GM12864 (cell line): ENCODE measurements at places on chromosomes 7 and 10.

- no peak for DNase-seq
Observed at GRCh38 chr7:156178214-156178613, 366.0 kb upstream of the SHH start.

DNA sequence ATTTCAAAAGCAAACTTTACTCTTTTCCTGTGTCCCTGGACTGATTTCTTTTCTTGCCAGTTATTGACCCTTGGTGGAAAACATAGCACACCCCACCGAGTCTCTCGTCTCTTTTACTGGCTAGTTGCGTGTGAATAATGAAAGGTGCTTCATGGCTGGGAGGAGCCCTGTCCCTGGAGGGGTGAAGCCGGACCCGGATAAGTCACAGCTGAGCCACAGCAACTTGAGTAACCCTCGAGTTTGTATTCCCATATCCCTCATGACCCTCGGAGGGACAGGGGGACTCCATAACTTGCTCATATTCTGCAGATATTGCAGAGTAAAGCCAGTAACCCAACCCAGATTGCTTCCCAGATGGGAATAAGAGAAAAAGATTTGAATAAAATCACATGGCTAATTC is 147.5 kb upstream of the FRMD4A start:
- DNase-seq = no peak

DNA sequence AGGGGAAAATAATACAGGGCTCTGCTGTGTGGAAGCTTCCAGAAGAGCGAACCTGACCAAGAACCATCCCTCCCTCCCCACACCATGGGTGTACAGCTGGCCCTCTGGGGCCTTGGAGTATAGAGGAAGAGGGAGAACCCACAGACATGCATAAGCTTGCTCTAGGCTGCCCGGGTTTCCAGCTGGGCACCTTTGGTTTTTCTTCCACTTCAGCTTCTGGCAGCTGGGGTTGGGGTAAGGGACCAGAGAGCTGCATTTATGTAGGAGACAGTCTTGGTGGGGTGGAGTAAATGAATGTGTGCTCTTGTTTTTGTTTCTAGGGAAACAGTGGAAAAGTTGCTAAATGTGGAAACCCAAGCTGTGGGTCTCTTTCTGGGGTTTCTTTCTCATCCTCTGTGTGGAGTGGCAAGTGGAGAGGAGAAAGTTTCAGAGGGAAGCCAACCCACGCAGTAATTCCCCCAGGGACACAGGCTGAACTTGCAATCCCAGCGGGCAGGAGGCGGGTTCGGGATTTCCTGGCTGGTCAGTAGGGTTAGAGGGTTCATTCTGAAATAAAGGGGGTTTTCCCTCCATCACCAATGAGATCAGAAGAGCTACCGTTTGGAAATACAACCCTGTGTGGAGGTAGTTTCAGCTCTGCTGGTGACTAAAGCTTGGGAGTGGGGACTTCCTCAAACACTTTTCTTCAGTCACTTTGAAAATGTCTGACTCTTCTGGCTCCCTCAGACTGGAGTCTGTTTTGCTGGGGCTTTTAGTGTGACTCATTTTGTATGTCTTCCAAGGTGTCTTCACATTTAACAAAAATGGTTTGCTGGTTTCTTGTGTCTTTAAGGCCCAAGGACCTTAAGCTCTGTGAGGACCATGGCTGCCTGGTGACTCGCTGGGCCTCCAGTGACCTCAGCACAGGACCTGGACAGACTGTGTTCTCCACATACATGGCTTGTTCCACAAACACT is 22.2 kb upstream of the SRGN start:
- DNase-seq = no peak

DNA sequence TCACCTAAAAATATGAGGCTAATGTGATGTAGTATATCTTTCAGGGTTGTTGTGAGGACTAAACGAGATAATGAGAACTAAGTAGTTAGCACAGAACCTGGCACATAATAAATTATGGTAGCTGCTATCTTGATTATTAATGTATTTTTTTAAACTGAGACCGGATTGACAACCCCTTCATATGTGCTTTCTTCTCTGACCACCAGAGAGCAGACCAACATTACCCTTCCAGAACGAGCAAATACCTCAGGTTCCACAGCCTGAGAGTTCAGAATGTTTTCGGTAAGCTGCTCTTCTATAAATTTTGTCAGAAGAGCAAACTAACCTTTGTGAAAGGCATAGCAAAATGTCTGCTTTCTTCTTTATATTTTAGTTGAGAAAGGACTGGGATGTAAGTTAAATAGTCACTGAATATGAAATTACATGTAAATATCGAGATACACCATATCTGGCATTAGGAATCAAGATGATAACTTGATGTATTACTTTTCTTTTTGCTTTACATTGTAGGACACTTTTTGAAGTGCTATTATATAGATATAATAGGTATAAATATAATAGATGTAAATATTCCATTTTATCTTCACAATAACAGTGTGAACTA is 13.6 kb upstream of the BPGM start:
- no peak for DNase-seq

DNA sequence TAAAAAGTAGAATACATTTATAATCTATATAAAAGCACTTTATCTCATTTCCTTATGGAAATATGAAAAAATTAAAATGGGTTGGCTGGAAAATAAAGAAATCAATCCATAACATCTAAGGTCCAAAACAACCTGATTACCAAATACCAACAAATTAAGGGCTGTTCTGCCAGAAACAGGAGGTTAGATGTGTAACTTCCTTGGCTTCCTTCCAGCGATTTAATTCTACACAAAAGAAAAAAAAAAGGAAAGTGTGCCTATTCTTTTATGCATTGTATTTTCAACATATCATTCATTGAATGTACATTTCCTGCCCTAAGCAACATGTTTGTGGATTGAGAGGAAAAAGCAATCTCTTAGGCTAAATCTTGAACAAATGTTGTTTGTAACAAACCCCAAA is 36.2 kb upstream of the USP6NL start:
- DNase-seq = no peak

DNA sequence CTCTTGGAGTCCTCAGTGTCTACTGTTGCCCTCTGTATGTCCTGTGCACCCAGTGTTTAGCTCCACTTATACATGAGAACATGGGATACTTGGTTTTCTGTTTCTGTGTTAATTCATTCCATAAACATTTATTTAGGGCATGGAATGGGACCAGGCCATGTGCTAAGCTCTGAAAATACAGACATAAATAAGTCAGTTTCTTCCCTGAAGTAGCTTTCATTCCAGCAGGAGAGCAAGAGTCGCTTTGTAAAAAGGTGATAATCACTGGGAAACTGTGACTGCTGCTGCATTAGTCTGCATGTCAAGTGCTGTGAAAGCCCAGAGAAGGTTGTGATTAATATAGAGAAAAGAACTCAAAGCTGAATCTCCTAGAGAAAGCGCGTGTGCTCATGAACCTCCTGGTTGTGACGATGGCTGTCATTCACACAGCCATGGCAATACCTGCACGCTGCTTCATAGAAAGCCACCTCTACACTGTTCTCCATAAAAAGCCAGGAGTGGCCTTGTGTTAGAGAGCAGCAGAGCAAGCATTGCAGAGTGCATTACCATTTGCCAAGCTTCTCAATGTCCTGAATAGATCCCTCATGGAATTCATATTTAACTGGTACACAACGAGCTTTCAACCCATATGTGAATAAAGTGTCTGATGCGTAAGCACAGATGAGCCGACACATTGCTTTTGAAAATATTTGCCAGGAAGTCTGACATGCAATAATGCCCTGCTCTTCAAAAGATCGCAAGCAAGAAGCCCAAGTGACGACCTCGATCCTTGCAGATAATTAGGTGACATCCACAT is 30.6 kb upstream of the PITRM1 start:
- DNase-seq = no peak

GRCh38 chr7:90383861-90384260 is 19.4 kb upstream of the CLDN12 start:
- no peak for DNase-seq

DNA sequence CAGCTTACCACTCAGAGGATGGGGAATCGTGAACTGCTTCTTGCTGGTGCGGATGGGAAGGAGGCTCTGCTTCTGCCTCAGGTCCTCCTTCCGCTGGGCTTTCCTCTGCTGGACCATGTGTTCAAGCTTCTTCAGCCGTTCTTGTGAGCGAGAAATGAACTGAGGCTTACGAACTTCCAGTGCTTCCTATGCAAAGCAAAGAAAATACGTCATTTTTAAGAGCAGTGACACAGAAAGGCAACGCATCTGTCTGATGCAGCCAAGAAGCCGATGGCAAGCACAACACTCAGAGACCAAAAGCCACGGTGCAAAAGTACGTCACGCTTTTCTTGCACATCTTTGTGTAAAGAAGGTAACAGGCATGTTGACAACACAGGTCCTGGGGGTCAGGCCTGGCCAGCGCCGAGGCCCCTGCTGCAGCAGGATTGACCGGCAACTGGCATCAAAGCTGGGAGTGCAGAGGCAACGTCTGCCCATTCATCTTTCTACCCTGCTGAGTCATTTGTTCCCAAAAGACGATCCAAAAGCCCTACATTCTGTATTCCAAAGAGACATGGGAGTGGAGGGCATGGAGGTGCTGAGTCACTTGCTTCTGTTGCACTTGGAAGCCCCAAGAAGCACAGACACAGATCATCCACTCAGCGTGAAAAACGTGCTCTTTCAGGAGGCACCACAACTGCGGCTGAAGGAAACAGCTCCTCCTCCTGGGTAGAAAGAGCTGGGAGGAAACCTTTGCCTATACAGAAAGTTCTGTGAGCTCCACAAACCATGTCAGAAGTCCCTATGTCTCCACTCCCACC is 71.0 kb upstream of the ADAM12 start:
- DNase-seq = no peak

DNA sequence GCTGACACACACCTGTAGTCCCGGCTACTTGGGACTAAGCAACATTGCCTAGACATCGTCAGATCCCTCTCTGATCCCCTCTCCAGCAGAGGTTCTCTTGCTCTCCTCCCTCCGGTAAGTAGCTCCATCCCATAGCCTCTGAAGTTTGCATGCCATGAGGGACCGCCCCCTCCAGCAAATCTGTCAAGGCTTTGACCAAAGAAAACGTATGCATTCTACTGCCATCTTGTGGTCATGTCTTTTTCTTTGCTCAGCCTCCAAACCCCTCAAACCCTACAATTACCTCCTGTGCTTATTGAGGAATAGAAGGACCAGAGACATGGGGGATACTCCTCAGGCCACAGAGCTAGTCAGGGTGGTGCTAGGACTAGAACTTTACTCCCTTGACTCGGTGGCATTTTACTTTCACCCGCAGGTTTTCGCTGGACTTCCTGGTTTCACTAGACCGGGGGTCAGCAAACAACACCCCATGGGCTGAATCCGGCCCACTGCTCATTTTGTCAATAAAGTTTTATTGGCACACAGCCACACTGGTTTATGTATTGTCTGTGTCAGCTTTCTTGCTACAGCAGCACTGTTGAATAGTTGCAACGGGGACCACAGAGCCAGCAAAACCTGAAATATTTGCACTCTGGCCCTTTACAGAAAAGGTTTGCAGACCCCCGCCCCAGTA is 202.6 kb upstream of the FOXK1 start:
- peak; percentile 2 for DNase-seq

- no peak for DNase-seq
Observed at GRCh38 chr7:35286986-35287385, 33.1 kb upstream of the TBX20 start.

- no peak for DNase-seq
Observed at GRCh38 chr10:72503241-72503640, 122.6 kb downstream of the MICU1 start.

DNA sequence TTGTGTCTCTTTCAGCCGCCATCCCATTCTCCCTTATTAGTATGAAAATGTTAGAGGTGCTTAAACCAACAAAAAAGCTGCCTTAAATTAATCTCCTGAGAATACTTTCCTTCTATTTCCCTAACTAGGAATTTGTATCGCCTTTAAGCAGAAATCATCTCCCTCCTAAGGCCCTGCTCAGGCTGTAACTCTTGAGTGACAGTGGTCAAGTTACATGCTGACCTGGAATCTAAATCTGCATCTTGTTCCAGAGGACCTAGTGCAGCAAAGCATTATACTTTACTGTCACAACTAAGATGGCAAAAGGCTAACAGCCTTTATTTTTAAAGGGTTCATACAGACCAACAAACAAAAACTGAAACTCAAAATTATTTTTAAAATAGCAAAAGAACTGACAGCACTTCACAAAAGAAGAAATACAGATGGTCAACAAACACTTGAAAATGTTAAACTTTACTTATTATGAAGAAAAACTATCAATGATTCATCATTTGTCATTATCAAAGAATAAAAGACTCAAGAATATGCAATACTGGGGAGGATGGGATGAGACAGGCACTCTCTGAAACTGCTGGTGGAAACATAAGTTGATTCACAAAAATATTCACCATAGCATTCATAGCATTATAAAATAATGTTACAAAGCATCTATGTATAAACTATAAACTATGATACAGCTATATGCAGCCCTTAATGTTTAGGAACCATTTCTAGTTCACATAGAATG is 11.0 kb downstream of the CYREN start:
- no peak for DNase-seq

- DNase-seq = no peak
Observed at GRCh38 chr10:101305320-101306241, 48.4 kb upstream of the BTRC start.
